ENCODE measurements at places on chromosomes 3 and 15.

DNA sequence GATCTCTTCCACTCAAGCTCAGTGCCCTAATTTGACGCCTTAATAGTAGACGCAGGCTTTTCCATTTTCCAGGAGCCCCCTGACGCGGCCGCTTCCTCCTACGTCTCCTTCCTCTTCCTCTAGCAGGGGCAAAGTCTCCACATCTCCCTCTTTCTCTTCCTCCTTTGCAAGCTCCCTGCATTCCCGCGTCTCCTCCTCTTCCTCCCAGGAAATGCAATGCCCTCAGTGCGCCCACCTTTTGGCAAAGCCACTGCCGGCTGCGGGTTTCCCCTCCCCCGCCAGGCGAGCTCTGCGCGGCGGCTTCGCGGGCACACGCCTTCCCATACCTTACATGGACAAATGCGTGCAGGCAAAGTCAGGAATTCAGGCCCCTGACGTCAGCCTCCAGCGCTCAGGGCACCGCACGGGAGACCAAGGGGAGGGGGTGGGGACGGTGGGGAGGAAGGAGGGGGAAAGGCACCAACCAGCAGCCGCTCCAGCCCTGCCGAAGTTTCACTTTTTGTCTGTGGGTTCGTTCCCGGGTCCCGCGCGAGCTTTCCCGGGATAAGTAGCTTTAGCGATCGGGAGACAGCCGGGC is 432 bp upstream of the LPP start:
- DNase-seq, result no peak

- DNase-seq, result no peak
These were observed 33.4 kb downstream of the OSBPL10 start for GRCh38 chr3:31947671-31948091.

GRCh38 chr3:129378949-129379348 is 49.5 kb downstream of the EFCAB12 start:
- DNase-seq, result no peak

DNA sequence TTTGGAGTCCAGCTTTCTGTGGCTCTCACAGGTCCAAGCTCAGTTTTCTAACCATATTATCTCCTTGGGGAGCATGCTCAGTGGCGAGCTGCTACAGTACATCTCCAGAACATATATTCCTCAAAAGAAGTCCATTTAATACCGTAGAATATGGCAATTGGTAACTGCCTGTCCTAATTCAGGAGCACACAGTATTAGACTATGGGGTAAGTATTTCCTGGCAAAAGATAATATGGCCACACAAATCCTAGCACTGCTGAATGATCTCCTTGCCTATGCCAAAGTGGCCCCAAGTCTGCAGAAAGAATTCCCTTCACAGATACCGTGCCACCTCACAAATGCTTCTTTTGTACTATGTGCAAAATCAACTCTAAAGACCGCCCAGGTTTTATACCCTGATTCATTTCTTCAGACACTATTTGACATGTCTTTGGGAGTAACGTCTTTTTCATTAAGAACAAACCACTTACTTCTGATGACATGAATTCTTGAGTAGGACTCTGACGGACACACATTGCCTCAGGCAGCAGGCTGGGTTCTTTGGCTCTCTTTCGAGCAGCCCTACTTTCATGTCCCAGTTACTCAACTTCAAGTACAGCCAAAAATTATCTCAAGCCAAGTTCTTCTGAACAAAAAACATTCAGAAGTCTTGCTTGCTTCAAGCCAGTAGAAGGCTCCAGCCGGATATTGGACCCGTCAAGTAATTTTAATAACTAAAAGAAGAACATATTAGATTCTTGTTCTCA is 368.3 kb upstream of the DCBLD2 start:
- DNase-seq, result no peak

DNA sequence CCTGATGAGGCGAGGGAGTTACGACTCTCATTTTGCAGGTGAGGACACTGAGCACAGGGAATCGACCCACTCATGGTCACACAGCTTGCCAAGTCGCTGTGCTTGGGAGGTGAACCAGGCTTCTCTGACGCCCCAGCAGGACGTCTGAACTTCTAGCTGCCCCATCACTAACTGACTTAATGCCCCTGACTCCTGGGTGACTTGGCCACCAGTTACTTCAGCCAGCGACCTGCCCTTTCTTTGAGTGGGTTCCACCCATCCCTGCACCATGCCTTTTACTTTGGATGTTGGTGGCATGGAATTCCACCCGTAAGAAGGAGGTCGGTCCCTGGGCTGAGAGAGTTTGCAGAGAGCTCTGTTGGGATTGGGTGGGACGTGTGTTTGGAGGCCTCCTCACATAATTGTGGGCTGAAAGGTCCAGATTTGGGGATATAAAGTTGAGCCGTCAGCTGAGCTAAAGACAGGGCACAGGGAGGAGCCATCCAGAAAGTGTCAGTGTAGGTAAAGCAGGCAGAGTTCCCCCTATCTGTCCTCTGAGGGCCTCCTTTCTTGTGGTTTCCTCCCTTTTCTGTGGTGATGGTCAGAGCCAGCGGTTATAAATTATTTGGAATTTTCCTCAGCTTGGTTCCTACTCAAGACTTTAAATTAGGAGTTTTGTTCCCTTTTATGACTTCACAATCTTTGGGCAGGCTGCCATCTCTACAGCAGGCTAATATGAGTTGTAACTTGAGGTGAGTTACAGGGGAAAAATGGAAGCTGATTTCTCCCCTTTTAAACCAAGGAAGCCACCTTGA is 55.0 kb downstream of the FLNB start:
- DNase-seq, result no peak

DNA sequence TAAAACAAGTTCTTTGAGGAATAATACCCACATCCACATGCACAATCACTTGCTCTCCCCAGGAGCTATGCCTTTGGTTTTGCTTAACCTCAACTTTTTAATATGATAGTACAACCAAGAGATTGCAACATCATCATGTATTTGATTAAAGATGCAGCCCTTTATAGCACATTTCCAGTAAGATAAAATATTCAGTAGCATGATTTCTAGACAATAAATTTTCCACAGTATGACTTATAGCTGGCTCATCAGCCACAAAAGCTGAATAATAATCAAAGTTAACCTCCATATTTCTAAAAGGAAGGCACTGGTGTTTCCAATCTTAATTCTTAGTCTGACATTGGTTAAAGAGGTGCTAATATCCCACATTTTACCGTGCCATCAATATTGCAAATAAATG is 622.5 kb downstream of the TBL1XR1 start:
- no peak for DNase-seq

DNA sequence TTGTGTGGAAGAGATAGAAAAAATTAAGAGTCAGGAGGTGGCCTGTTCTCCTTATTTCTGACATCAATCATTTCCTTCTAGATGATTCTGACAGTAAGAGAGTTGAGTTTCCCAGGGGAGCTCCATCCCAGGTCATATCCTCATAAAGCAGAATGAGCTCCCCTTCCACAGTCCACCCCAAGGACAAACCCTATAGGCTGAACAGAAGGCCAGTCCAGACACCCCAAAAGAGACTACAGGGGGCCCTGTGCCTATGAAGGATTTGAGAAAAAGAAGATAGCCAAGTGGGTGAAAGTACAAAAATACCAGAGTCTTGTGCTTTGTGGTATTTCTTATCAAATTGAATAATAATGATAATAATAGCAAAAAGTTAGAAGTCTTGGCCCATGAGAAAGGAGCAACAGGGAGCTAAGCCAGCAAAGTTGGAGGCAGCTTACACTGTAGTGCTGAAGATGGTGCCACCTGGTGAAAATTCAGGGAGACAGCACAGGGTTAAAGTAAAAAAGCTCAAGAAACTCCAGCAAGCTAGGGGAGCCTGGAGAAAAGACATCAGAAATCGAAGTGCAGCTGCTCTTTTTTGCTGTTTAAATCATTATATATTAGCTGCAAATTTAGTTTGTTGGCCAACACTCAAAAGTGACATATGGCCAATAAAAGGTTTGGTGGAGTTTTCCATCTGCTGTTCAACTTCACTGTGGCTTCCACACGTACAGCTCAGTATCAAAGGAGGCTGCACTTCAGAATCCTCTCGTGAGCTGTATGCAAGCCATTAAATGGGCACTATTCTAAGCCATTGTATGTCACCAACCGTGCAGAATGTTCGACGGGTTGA is 35.8 kb upstream of the SLC24A5 start:
- DNase-seq, result no peak

DNA sequence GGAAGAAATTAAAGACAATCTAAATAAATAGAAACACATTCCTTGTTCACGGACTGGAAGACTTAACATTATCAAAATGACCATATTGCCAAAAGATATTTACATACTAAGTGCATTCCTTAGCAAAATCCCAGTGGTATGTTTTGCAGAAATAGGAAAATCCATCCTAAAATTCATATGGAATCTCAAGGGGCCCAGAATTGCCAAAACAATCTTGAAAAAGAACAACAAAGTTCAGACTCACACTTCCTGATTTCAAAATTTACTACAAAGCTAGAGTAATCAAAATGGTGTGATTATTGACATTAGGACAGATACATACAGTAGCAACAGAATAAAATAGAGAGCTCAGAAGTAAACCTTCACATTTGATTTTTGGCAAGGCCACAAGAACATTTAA is 515.5 kb downstream of the OCA2 start:
- DNase-seq, result no peak
